Globus pallidus (tissue), 1 donor: ENCODE measurements at places on chromosomes 2 and 18.

- DNase-seq, result no peak
Observed at GRCh38 chr18:64929036-64929435, 780.1 kb upstream of the LINC00305 start.

- DNase-seq, result no peak
Observed at GRCh38 chr2:168757223-168757622, 45.2 kb upstream of the NOSTRIN start.

GRCh38 chr2:151906633-151906998 is 78.4 kb upstream of the ARL5A start:
- DNase-seq, result no peak

DNA sequence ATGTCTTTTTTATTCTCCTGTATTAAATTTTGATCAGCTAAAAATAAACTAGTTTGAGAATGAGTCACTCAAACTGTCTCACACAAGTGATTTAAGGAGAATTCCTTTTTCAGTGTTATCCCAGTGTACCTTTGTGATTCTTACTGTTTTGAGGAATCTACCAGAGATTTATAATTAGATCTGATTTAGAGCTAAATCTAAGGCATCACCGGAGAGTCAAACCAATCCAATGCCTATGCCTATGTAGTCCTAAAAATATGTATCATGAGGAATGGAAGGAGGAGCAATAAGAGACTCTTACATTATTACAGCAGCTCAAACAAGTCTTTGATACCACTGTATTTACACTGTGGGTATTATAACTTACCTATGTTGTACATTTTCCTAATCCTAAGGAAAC is 63.4 kb upstream of the CYP20A1 start:
- no peak for DNase-seq

- no peak for DNase-seq
Observed at GRCh38 chr2:237695201-237695780, 67.9 kb downstream of the LRRFIP1 start.

- no peak for DNase-seq
Observed at GRCh38 chr2:38148501-38148900, 72.5 kb upstream of the CYP1B1 start.

- no peak for DNase-seq
Observed at GRCh38 chr2:620471-621302, 56.5 kb downstream of the TMEM18 start.

- no peak for DNase-seq
Observed at GRCh38 chr18:59681521-59682004, 15.7 kb downstream of the CCBE1 start.

GRCh38 chr18:70349316-70349715 is 60.5 kb downstream of the SOCS6 start:
- DNase-seq, result no peak

DNA sequence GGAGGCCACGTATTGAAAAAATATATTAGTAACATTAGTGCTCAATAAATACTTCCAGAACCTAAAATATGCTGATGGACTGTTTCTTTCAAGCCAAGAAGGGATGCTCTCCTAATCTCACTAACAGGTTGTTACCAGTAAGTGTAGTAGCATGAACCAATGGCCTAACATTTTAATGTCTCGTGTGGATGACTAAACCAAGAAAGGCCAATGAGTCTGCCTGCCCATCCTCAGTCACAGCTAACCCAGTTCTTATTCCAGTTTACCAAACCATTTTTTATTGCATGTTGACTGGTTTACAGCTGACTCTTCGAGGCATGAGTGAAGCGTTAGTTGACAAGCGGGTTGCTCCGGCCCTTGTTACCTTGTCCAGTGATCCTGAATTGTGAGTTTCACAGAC is 45.1 kb upstream of the TNFRSF11A start:
- DNase-seq, result no peak

DNA sequence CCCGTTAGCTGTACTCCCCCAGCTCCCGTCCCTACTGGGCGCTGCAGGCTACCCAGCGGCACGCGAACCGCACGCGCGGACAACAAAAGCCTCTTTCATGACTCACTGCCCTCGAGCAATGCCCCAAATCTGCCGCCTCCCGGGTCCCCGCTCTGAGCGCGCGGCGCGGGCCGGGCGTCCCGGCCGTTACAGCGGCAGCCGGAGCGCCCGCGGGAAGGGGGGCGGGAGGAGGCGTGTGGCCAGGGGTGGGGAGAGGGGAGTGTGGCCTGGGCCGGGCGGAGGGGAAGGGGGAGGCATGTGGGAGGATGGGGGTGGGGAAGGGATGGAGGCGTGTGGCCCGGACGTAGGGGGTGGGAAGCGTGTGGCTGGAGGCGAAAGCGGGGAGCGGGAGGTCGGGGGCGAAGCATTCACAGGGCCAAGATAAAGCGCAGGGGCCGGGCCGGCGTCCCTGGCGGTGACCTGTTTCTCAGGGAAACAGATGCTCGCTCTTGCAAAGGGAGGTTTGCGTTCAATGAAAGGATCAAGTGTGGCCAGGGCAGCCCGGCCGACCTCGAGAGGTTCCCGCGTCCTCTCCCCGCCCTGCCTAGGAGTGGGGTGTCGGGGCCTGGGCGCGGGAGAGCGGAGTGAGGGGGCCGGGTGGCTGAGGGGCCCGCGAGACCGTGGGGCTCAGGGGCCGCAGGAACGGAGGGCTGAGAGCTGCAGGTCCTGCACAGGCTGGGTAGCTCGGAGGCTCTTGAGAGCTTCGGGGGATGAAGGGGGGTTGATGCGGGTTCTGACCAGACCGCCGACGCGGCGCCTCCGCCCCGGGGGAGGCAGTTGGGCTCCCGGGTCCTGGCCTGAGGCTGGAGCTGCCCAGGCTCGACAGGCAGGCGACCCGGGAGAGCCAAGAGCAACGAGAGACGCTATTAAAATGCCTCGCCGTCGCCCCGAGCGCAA is 3.5 kb upstream of the NEUROD1 start:
- DNase-seq, result no peak

- DNase-seq, result no peak
Observed at GRCh38 chr2:231932985-231933915, 7.1 kb upstream of the NPPC start.

DNA sequence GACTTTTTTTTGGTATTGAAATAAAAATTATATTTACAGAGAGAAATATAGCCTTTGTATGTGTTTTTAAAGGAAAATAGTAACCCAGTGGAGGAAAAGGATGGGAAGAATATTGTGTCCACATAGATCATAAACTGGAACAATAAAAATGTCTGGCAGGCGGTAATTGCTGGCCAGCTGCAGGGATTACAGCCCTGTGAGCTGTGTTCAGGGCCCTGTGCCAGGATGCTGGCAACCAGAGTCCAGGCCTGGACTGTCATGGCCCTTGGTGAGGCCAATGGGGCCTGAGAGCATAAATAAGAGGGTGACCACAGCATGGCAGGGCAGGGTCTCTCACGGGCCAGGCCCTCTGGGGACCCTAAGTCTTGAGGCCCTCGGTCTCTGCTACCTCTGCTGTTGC is 171.2 kb downstream of the ACOXL start:
- peak; percentile 41 for DNase-seq

- no peak for DNase-seq
Observed at GRCh38 chr2:206979922-206980321, 40.6 kb downstream of the CPO start.

GRCh38 chr18:67218556-67218955 is 298.0 kb downstream of the DSEL start:
- DNase-seq, result no peak
